Stimulated activated CD4-positive, alpha-beta T cell treated with anti-CD3 and anti-CD28 coated beads, Interleukin-1b, Interleukin-23, amount 100 ng/mL, for 1 hour (primary cell): ENCODE measurements at places on chromosomes 3 and 15.

DNA sequence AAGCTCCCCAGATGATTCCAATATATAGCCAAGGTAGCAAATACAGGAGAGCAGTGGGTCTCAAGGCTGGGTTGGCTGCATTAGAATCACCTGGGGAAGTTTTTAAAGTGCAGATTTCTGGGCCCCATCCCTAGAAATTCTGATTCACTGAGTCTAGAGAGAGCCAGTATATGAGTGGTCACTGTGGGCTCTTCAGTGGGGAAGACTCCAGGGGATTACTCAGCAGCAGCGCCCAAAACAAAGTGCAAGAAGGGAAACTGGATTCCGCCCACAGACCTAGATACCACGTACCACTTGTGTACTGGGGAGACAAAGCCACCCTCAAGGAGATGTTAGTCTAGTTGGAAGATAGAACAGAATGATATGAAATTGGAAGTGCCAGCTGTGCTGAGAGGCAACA is 40.0 kb downstream of the NME9 start:
- DNase-seq, result no peak

- no peak for DNase-seq
These were observed 76.4 kb upstream of the TNFAIP8L3 start for GRCh38 chr15:51170882-51171633.

DNA sequence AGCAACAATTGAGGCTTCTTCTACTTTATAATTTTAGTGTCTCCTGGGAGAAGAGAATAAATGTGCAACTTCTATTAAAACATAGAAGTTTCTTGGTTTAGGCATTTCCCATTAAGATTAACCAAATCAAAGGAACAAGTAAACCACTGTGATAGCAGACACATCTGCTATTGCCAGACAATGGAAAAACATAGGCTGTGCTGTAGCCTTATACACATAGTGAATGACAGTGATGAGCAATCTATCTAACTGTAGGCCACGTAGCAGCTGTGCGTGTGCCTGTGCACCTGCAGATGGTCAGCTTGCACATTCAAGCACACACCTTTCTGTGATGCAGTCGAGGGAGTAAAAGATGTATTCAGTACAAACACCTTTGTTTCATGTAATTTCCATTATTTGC is 32.7 kb downstream of the GNB4 start:
- DNase-seq, result no peak

DNA sequence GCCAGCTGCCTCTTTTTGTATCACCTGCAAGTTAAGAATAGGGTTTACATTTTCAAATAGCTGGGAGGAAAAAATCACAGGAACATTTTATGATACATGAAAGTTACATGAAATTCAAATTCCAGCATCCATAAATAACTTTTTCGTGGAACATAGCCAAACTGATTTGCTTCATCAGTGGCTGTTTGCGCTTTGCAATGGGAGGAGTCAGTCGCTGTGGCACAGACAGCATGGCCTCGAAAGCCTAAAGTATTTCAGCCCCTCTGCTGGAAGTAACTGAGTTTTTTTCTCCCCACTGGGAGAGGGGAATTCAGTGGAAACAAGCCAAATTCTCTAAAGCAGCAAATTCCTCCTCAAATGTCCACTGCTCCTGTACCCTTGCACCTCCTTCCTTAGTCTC is 271.9 kb downstream of the SUCLG2 start:
- no peak for DNase-seq

- no peak for DNase-seq
These were observed 213.9 kb downstream of the MTHFS start for GRCh38 chr15:79682851-79683288.

- DNase-seq, result no peak
These were observed 60.2 kb downstream of the NPTN start for GRCh38 chr15:73573037-73573436.

GRCh38 chr3:79361748-79362378 is 405.9 kb downstream of the ROBO1 start:
- no peak for DNase-seq
